CD4-positive, alpha-beta T cell treated with Interleukin-10 for 1 hour (primary cell): ENCODE measurements at places on chromosomes 16 and 17.
A peak's percentile ranks its signal among the peaks of the same experiment; 100 is the strongest.

DNA sequence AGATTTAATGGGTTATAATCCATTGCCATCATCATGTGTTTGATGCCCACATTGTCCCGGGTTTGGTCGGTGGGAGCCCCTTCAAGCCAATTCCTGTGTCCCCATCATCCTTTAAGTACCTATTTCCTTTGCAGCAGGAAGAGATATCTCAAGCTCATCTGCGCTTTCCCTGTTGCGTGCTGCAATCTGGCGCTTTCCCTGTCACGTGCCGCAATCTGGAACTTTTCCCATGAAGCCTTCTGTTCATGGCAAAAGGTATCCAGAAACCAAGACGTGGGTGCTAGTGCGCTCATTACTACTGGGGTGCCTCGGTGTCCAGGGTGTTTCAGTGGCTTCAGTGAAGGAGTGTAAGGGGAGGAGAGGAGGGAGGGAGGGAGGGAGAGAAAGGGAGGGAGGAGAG is 174.6 kb upstream of the ZNF469 start:
- DNase-seq, result no peak

GRCh38 chr16:85659805-85660511 is 28.8 kb downstream of the GINS2 start:
- peak; percentile 63 for DNase-seq

DNA sequence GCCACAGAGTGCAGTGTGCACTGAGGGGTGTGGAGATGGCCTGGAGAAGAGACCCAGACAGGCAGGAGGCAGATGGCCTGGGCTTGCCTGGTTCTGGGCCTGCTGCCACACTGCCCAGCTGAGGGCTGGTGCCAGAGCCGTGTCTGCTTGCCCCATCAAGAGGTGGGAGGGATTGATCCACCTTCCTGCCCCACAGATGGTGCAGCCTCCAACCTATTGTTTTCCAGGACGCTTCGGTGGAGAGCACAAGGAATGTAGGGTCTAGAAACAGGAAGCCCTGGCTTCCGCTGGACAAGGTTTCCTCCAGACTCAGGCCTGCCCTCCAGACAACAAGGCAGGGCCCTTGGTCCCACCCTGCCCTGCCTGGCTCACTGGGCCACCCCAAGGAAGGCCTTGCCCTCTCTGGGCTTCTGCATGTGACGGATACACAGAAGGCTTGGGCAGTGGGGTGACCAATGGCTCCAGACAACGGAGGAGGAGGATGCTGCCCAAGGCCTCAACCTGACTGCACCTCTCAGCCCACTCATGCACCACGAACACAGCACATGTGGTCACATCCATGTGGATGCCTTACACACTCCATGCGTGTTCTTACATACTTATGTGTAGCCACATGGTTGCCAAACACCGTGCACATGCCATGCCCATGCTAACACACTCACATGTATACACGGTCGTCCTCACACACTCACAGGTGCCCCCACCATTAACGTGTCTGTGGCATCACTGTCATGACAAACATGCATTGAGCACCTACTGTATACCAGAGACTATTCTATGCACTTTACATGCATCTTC is 6.5 kb upstream of the CDH5 start:
- DNase-seq, result no peak

- DNase-seq, result no peak
These were observed 10.2 kb downstream of the TOP2A start for GRCh38 chr17:40407460-40407859.

- DNase-seq, result no peak
These were observed 12.3 kb upstream of the TMEM170A start for GRCh38 chr16:75476817-75477216.

GRCh38 chr17:67076290-67076689 is 31.9 kb downstream of the CACNG1 start:
- no peak for DNase-seq

GRCh38 chr16:24688359-24688758 is 41.1 kb upstream of the TNRC6A start:
- DNase-seq, result no peak
